ENCODE measurements at places on chromosomes 12 and 14. TPM values are rescaled to one million over a fixed set of nuclear protein-coding genes. Genes with fewer than 3 reads are reported as not detected.

SERPINA1 gene
- not detected for total RNA-seq

GPRC5A gene
- total RNA-seq, result not detected

E2F7 gene
- 0.83 TPM for total RNA-seq

CIDEB gene
- total RNA-seq, result 9.9 TPM

GALNT8 gene
- total RNA-seq, result not detected

- DNase-seq, result no peak
Observed at GRCh38 chr14:65949711-65950516, 536.3 kb upstream of the CCDC196 start.

GRCh38 chr12:99910342-99910741, 74.4 kb downstream of the ANKS1B start:
- DNase-seq, result no peak

DNA sequence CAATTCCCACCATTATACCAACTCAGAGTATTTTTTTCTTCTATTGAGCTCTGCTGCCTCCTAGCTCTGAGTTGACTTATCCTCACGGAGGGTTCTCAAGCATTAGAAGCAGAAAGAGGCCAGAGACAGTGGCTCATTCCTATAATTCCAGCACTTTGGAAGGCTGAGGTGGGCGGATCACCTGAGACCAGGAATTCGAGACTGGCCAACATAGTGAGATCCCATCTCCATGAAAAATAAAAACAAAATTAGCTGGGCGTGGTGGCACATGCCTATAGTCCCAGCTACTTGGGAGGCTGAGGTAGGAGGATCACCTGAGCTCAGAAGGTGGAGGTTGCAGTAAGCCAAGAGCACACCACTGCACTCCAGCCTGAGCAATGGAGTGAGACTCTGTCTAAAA, 21.0 kb downstream of the HPD start:
- no peak for DNase-seq

DNA sequence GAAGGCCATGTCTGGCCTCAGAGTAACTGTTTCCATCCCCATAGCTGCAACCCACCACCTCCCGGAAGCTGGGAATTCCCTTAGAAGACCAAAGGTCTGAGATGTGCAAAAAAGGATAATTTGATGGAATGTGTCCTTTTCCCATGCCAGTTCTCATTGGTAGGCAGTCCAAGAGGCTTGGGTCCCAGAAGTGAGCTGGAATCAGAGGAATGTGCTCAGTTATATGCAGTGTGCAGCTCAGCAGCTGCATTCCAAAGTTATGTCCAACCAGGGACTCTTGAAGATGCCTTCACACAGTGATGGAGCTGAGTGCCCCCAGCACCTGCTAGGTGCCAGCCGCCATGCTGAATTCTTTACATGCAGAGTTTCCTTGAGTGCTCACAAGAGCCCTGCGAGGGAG, 583.9 kb upstream of the TBX3 start:
- DNase-seq, result no peak

DNA sequence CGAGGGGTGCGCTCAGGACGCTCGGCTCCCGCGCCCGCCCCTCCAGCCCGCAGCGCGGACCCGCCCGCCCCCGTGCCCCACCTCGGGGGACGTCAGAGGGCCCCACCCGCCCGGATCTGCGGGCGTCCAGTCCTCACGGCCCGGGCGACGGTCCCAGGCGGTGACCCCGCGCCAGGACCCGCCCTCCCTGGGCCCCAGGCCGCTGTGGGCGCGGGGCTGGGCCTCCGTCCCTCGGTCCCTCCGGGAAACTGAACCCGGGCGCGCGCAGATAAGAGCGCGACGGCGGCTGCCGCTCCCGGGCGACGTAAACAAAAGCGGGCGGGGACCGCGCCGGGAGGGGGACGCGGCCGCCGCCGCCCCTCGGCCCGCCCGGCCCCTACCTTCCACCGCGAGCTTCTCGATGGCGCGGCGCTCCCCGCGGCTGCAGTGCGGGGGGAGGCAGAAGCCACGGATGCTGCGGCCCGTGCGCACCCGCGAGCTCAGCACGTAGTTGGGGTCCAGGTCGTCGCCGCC, 1.1 kb downstream of the CKB start:
- no peak for DNase-seq

DNA sequence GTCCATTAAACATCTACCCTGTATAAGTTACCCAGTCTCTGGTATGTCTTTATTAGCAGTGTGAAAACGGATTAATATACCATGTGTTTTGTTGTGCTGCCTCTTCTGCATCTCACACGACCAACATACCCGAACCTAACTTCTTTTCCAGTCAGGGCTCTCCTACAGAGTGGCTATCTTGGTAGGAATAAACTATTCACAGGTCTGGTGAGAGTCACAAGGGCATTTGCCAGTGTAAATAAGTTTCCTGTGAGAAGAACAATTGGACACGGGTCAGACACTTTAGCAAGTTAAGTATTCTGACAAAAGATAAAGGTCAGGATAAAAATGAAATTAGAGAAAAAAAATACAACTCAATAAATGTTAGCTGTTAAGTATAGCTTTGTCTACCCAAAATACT, 60.9 kb downstream of the MYF5 start:
- DNase-seq, result no peak

GRCh38 chr14:33793398-33794110, 157.3 kb downstream of the EGLN3 start:
- DNase-seq, result peak; percentile 52

DNA sequence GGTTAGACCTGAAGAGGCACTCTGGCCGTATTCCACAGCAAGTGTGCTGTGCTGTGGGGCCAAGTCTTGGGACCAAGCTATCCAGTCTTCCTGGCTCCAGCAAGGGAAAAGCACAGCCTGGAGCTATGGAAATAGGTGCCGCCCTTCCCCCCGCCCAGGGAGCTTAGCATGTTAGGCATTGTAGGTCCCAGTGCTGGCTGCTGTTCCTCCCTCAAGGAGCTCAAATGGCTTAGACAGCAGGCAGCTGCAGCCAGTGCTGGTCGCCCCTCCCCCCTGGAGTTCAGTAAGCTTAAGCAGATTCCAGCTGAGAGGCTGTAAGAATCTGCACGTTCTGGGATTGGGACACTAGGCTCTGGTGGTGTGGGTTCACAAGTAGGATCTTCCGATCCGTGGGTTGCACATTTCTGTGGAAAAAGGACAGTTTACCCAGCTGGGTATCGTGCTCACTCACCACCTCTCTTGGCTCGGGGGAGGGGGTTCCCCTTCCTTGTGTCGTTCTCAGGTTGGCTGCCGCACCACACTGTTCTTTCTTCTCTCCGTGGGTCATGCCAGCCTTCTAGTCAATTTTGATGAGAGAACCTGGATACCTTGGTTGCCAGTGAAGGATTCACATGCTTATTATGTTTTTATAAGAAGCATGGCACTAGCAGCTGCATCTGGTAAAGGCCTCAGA, 127.3 kb downstream of the CNTN1 start:
- DNase-seq, result no peak

DNA sequence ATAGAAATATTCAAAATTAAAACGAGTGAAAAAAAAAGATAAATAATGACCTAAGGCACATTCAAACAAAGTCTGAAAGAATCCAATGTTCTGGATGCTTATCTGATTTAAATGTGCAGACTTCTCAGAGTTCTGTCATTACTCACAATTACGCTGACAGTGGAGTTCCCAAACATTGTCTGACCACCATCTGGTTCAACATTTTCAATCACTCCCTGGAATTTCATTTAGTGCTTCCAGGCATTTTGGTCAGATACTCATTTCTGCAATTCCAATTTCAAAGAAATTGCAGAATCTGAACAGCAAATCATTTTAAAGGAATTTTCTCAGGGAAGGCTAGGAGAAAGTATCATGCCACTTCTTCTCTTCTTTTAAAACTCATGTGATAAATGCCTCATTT, 398.2 kb upstream of the PDE3A start:
- DNase-seq, result no peak

Data from Karpas-422 (cell line).